Cardiac muscle cell (in vitro differentiated cells and primary cell): ENCODE measurements at places on chromosomes 7 and 10.

- H3K27ac ChIP-seq = no peak overlapping the region
- no peak for DNase-seq
- H3K4me3 ChIP-seq = no peak overlapping the region
- H3K4me1 ChIP-seq = no peaks in the 10 kb centered on the region
Observed at GRCh38 chr7:96080027-96080426, 241.9 kb downstream of the SLC25A13 start.

DNA sequence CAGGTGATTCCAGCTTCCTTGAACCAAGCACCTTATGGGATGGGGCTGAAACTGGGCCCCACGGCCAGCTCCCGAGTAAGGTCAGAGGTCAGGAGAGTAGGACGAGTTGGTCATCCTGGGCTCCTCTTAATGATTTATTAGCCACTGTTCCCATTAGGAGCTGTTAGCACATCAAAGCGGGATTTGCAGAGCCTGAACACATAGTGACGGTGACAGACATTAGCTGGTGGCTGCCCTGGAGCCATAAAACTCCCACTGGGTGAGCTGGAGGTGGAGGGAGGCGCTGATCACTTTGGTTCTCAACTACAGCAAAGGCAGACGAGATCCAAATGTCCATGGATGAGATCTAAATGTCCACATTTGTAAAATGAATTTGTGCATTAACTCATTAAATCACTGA is 48.1 kb downstream of the COL13A1 start:
- H3K27me3 ChIP-seq = no peaks in the 10 kb centered on the region
- H3K27ac ChIP-seq = no peak overlapping the region
- H3K4me1 ChIP-seq = peaks cover 33% of the 10 kb centered on the region

GRCh38 chr10:660413-660969 is 29.0 kb downstream of the DIP2C start:
- H3K36me3 ChIP-seq = no peaks in the 10 kb centered on the region
- no peak overlapping the region for H3K4me3 ChIP-seq
- no peaks in the 10 kb centered on the region for H3K27me3 ChIP-seq
- H3K4me1 ChIP-seq = peaks cover 22% of the 10 kb centered on the region
- DNase-seq = no peak
- H3K27ac ChIP-seq = peak overlapping the region; percentile 58

- peaks cover 20% of the 10 kb centered on the region for H3K36me3 ChIP-seq
- peak overlapping the region; percentile 63 for H3K4me3 ChIP-seq
- H3K27ac ChIP-seq = peak overlapping the region; percentile 81
- H3K4me1 ChIP-seq = peaks cover 39% of the 10 kb centered on the region
Observed at GRCh38 chr10:79347894-79348639, 798 bp downstream of the PPIF start.

- peak; percentile 5 for DNase-seq
- no peak overlapping the region for H3K4me3 ChIP-seq
- H3K27ac ChIP-seq = no peak overlapping the region
- H3K4me1 ChIP-seq = no peaks in the 10 kb centered on the region
Observed at GRCh38 chr7:115869190-115869589, 161.4 kb downstream of the TFEC start.

DNA sequence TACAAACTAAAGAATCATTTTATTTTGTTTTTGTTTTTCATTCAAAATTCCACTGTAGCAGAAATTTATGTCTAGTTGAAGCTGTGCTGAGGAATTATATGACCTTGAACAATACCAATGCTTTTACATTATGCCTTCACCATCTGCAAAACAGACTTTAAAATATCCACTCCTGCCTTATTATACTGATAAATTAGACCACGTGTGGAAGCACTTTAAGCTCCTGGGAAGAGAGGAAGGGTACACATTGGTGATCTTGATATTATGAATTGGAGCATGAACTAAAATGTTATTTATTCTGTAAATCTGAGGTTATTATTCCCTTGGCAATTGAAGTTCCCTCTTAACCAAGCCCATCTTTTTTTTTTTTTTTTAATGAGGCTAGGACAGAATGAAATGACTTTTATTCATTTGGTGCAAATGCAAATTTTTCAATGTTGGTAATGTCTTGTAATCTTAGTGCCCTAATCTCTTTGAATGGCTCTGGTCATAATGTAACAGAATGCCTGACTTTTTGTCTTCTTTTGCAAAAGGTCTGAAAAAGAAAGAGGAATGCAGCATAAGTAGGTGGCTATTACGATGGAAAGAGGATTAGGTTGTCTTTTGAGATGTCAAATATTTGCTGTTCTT is 139.9 kb upstream of the COBL start:
- H3K4me1 ChIP-seq = peaks cover 7% of the 10 kb centered on the region
- no peak overlapping the region for H3K4me3 ChIP-seq
- H3K36me3 ChIP-seq = no peaks in the 10 kb centered on the region
- no peaks in the 10 kb centered on the region for H3K27me3 ChIP-seq
- no peak overlapping the region for H3K27ac ChIP-seq
- no peak for DNase-seq

DNA sequence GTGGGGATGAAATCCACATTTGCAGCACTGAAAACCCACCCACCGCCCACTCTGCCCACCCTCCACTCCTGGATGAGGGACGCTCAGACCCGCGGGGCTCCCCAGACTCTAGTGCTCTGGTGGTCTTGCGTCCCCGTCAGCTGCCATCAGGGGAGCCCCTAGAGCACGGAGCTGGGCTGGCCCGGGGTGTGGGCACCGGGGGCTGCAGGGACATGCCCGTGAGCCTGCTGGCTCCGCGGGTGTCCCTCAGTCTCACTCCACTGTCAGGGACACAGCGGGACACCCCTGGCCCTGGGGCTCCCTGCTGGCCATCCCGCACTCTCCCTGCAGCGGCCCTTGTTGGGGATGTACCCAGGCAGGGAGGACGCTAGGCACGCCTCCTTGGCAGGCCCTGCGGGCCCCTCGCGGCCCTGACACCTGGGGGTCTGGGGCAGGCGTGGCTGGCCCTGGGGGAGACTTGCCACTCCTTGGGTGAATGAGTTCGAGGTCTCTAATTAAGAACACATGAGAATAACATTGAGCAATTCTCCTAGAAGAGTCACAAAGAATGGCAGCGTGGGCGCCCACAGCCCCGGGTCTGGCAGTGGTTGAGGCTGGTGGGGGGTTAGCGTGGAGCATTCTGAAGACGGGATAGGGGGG is 64.2 kb downstream of the CFAP46 start:
- no peaks in the 10 kb centered on the region for H3K36me3 ChIP-seq
- H3K27ac ChIP-seq = no peak overlapping the region
- DNase-seq = no peak
- H3K4me1 ChIP-seq = no peaks in the 10 kb centered on the region
- no peak overlapping the region for H3K4me3 ChIP-seq

GRCh38 chr10:100183481-100183880 is 2.3 kb downstream of the ERLIN1 start:
- H3K4me3 ChIP-seq = no peak overlapping the region
- no peaks in the 10 kb centered on the region for H3K27me3 ChIP-seq
- peaks cover 13% of the 10 kb centered on the region for H3K4me1 ChIP-seq
- no peak for DNase-seq
- H3K36me3 ChIP-seq = peaks cover 8% of the 10 kb centered on the region

DNA sequence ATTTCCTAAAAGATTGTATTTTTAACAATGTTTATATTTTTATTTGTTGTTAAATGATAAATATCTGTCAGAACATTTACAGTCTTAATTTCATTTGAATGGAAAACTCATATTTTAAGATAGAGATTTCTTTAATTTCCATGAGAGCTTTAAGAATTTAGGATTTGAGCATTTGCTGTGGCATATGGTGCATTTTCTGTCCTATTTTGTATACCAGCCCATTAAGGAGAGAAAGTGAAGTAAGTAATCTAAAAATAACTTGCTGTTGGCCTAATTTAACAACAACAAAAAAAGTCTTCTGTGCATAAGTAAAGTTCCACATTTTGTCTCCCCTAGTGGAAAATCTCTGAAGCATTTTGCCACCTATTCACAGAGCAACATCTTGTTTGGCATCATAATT is 190.9 kb upstream of the PPP1R3A start:
- DNase-seq = no peak

DNA sequence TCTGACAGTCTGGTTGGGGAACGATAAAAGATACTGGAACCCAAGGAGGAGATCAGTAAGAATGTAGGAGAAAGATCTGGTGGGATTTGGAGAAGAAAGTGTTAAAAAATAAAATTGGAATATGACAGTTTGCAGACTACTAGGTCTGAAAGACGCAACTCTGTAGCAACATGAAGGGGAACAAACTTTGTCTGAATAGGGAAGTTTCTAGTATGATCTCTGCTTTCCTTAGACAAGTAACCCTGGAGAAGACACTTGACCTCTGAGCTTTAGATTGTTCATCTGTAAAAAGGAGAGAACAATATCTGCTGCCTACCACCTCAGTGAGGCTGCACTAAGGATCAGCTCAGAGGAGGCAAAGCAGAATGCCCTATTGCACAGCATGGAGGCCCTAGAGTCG is 3.0 kb upstream of the PRSS1 start:
- no peaks in the 10 kb centered on the region for H3K36me3 ChIP-seq
- no peaks in the 10 kb centered on the region for H3K4me1 ChIP-seq
- no peaks in the 10 kb centered on the region for H3K27me3 ChIP-seq
- H3K4me3 ChIP-seq = no peak overlapping the region
- no peak for DNase-seq
- H3K27ac ChIP-seq = no peak overlapping the region

DNA sequence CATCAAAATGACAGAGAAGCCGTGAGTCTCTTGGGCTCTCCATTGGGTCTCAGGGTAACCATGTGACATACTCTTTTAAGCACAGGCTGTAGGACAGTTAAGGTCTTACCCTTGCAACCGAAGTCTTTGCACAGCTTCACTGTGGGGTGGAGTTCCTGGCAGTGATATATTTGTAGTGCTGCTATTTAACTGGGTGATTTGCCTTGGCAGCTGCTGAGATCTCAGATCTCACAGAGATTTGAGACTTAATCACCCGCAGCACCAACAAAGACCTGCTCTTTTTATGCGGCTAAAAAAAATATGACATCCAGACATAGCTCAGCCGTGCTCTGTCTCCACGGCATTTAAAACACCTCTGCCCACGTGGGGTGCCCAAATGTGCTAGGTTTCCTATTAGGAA is 63.4 kb upstream of the NPTX2 start:
- H3K36me3 ChIP-seq = no peaks in the 10 kb centered on the region
- no peaks in the 10 kb centered on the region for H3K4me1 ChIP-seq
- no peaks in the 10 kb centered on the region for H3K27me3 ChIP-seq
- H3K27ac ChIP-seq = no peak overlapping the region
- H3K4me3 ChIP-seq = no peak overlapping the region

GRCh38 chr10:114905450-114905849 is 32.5 kb upstream of the TRUB1 start:
- no peak for DNase-seq
- H3K27ac ChIP-seq = no peak overlapping the region
- H3K36me3 ChIP-seq = no peaks in the 10 kb centered on the region
- no peaks in the 10 kb centered on the region for H3K27me3 ChIP-seq
- peaks cover 3% of the 10 kb centered on the region for H3K4me1 ChIP-seq

DNA sequence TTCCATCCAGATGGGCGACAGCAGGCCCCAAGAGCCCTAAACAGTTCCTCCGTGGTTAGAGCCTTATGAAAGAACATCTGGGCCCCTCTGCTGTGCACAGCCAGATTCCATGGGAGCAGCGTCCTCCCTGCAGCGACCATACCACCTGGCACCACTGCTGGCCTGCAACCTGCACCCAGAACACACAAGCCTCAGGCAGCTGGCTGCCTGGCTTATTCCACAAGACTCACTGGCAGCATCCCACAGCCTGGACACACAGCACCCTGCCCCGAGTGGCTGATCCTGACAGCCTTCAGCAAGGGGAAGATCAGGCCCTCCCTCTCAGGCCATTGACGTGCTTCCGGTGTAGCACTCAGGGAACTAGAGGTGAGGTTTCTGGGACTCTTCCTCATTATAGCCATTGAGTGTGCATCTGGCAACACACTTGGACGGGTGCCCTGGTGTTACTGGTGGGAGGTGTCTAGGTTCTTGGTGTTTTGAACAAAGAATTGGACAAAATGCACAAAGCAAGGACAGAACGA is 33.7 kb upstream of the ERCC6 start:
- H3K36me3 ChIP-seq = no peaks in the 10 kb centered on the region
- DNase-seq = no peak
- no peak overlapping the region for H3K27ac ChIP-seq

DNA sequence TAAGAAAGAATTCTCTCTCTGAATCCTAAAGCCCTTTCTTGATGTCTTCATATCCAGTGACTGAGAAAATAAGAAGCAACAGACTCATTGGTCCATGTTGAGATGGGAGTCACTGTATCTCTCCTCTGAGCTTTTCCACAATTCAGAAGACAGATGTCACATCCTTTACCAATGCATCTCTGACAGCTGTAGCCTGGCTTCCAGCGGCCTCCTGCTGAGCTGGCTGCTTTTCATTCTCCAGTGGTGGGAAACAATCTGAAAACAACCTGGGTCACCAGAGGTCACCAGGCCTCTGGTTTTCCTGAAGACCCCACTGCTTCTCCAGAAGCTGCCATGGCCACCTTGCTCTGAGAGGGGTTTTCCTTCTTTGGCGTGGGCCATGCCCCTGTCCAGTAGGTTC is 18.3 kb upstream of the RPA3 start:
- no peak for DNase-seq
- no peaks in the 10 kb centered on the region for H3K36me3 ChIP-seq
- H3K27me3 ChIP-seq = no peaks in the 10 kb centered on the region
- peaks cover 13% of the 10 kb centered on the region for H3K4me1 ChIP-seq
- H3K27ac ChIP-seq = no peak overlapping the region

DNA sequence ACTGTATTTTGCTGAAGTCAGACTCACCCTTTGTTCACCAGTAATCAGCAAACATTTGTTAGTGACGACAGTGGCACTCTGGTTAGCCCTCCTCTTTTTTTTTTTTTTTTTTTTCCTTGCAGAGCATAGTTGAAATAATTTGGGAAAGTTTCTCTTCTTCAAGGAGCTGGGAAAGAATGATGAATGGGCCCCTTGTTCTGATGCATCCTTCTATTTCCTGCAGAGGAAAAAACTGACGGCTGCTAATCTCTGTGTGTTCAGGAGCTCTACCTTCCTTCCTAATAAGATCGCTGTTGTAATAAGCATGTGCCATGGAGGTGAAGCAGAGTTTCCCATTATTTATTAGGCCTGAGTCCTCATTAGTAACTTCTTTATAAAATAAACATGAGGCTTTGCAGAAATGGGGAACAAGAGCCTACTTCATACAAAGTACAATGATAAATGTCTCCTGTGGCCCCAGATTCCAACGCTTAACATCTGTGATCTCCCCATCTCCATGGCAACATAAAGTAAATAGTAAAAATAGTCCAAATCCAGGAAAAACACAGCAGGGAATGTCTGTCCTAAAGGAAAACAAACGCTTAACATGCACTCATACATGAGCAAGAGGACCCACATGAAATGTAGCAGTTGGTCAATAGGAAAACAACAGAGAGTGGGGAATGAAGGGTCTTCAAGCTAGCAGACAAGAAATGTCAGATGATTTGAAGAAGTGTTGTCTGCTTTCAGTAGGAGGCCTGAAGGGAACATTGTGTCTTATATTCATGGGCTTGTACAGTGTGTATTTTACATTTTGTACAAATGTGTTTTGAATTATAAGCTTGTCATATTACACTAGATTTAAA is 59.1 kb upstream of the CALD1 start:
- no peaks in the 10 kb centered on the region for H3K36me3 ChIP-seq
- no peak overlapping the region for H3K4me3 ChIP-seq
- H3K27ac ChIP-seq = no peak overlapping the region
- no peak for DNase-seq

GRCh38 chr7:51472873-51473272 is 156.3 kb upstream of the COBL start:
- H3K36me3 ChIP-seq = no peaks in the 10 kb centered on the region
- H3K27me3 ChIP-seq = peaks cover 22% of the 10 kb centered on the region
- no peak overlapping the region for H3K27ac ChIP-seq
- DNase-seq = no peak
